ENCODE measurements at places on chromosomes 5 and 9.

GRCh38 chr5:106408570-106408969 is 1262.2 kb downstream of the EFNA5 start:
- no peak for DNase-seq

DNA sequence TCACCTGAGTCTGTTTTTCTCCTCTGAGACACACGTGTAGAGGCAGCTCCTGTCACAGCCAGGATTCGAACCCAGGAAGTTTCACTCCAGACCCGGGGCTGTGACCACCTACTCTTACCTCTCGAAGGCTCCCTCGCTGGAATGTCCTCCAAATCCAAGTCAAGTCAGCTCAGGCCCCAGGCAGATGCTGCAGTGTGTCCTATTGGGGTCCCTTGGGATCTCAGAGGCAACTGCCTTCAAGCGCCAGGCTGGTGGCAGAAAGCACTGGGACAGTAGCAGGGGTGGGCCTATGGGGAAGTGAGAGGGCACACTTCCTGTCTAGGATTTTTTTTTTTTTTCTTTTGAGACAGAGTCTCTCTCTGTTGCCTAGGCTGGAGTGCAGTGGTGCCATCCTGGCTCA is 762 bp upstream of the ST6GALNAC4 start:
- DNase-seq = no peak

DNA sequence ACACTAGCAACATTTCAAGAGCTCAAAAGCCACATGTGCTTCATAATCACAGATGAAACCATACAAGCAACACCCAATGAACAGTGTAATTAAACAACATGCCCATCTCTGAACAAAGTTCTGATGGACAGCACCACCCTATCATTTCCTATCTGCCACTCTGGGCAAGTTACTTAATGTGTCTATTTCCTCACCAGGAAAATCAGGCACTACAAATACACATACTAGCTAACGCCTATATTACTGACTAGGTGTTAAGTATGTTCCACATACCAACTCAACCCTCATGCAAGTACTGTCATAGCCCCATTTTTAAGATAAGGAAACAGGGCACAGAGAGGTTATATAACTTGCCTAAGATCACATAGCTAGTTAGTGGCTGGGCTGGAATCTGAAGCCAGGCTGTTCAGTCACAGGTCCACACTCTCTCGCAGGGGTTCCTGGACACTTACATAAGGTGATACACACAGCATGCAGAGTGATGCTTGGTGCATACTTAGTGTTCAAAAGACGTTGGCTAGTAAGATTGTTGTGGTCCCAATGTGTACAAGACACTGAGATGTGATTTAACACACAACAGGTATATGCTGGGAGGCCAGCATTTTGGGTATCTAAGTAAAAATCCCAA is 24.2 kb downstream of the CORO2A start:
- no peak for DNase-seq

DNA sequence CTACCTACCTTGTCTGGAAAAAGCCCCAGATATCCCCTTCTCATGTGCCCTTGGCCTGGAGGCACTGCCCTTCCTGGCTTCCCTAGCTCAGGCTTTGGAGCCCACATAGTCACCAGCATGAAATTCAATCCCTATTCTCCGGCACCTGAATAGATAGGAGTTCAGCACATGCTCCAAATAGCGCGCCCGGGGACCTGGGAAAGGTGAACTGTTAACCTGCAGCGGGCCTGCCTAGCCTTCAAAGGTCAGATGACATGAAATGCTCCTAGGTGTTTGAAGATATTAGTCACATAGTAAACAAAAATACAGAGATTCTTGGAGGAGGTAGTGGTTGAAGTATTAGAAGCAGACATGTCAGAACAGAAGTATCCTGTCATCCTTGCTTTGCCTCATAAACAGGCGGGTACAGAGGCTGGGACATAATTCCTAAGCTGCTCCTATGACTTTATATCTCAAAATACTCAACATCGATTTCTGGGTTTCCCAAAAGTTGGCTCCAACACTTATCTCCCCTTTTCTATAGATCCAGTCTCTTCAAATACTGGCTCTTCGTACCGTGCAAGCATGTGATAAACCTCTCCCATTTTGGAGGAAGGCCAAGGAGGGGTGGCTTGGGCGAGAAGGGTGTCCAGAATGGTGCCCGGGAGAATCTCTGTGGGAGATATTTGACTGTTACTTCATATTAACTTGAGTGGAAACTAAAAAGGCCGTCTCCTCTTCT is 88.0 kb upstream of the ANKH start:
- no peak for DNase-seq

- DNase-seq = no peak
Measured at GRCh38 chr5:76718880-76719279, 3.0 kb downstream of the F2R start.

GRCh38 chr5:118365718-118366117 is 622.6 kb downstream of the DTWD2 start:
- DNase-seq = no peak

- DNase-seq = no peak
Measured at GRCh38 chr9:100700689-100701318, 122.9 kb downstream of the CAVIN4 start.

DNA sequence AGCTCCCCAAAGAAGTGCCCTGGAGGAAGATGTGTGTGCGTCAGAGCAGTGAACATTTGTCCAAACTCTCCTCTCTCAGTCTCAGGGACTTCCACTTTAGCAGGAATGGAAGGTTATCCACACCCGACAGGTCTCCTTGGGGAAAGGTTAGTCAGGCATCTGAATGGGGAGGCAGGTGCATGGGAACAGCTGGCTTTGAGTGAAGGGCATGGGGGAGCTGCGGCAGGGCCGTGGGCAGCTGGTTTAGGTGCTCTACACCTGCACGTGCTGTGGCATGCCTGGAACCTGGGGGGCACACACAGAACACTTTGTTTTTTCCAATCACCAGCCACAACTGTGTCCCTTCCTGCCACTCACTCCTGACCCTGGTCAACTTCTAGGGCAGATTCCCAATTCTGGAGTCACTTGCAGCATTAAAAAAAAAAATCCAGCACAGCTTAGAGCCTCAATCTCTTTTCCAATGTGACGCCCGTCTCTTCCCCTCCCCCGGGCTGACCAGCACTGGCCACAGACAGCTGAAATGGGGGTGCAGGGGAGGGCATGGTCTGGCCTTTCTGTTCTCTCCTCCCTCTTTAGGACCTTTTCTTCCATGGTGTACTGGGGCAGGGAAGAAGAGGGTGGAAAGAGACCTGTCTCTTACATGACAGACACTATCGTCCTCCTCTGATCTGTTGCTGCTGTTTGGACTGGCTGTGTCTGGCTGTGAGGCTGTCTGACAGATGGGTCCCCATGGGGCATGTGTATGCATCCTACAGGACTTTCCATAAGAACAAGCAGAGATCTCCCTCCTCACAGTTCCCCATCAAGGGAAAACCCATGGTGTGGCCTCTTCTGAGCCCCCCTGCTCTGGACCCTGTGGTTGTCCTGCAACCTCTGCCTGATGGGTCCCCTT is 9.5 kb upstream of the IL3 start:
- no peak for DNase-seq

DNA sequence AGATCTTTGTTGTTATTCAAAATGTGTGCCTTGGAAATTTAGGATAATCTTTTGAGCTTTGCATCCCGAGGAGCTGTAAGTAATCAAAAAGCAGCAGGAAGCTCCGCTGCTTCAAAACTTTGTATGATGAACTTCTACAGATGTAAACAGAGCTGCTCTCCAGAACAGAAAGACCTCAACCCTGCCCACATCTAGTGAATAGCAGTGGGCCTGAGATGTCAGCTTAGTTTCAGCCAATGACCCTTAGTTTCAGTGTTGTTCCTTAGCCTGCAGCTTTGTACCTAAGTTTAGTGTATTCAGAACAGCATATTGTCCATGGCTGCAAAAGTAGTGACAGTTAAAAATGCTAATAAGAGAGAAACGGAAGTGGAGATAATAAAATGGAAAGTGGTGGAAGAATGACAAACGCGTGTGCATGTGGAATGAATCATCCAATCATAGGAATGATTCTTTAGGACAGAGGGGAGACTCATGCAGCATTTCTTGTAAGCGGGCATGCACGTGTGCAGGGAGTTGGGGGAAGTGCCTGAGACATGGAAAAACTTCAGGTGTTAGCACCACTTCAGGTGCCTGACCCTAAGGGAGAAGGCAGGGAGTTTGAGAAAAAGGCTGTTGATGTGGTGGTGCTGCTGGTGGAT is 24.9 kb downstream of the SNX24 start:
- no peak for DNase-seq

- no peak for DNase-seq
Measured at GRCh38 chr5:105371169-105371568, 1808.6 kb upstream of the NUDT12 start.

GRCh38 chr9:136012651-136013050 is 51.5 kb upstream of the UBAC1 start:
- DNase-seq = no peak

DNA sequence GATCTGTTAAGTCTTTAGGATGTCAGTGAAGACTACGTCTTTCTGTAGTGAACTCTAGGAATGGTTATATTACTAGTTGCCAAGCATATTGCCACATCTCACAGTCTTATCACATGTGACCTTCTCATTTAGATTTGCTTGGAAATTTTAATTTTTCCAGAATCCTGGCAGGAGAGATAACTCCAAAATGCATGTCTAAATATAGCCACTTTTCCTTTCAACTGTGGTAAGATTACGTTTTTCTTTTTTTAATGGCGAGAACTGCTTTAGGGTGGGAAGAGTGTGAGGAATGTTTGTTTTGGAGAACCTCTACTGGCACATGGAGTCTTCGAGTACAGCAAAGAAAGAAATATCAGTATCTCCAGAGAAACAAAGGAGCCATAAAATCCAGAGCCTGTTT is 91.7 kb upstream of the ADAMTSL1 start:
- DNase-seq = no peak

DNA sequence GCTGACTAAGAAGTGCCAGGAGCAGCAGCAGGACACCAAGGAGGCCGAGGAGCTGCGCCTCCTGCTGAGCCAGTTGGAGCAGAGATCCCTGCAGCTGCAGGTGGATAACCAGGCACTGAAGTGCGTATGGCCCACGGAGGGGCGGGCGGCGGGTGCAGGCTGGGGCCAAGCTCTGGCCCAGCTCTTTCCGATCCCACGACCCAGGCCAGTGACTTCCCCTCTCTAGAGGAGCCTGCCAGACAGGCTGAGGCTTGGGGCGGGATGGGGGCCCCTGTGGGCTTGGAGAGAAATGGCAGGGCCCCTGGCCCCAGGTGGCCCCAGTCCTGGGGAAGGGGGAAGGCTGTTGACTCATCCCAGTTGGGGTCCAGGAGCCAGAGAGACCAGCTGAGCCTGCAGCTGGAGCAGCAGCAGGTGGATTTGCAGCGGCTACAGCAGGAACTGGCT is 3.6 kb downstream of the PTRH1 start:
- no peak for DNase-seq

GRCh38 chr5:39648085-39648847 is 223.5 kb upstream of the DAB2 start:
- no peak for DNase-seq

GRCh38 chr5:78756858-78757257 is 108.3 kb upstream of the LHFPL2 start:
- no peak for DNase-seq

DNA sequence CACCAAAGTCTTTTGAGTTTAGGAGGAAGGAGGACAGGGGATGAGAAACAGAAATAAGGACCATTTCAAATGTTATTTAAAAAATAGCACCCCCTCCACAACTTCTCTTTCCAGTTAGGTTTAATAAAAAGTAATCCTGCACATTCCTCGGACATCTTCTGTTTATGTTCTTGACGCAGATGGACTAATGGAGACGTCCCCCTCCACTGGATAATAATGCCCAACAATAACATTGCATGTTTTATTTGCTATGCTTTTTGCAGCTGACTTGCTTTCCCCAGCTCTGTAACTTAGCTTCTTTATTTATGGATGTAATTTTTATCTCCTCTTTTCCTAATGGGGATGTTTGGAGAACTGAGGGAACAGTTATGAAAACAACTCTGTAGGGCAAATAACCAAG is 89.5 kb downstream of the MAT2B start:
- DNase-seq = no peak

- no peak for DNase-seq
Measured at GRCh38 chr9:85541876-85542275, 199.9 kb downstream of the AGTPBP1 start.

GRCh38 chr5:160060001-160060400 is 51.1 kb downstream of the TTC1 start:
- DNase-seq = no peak
